ENCODE measurements at places on chromosomes 1 and 21. TPM values are rescaled to one million over a fixed set of nuclear protein-coding genes. Genes with fewer than 3 reads are reported as not detected.

FAM151A gene
- total RNA-seq = 0.63 TPM

DNA sequence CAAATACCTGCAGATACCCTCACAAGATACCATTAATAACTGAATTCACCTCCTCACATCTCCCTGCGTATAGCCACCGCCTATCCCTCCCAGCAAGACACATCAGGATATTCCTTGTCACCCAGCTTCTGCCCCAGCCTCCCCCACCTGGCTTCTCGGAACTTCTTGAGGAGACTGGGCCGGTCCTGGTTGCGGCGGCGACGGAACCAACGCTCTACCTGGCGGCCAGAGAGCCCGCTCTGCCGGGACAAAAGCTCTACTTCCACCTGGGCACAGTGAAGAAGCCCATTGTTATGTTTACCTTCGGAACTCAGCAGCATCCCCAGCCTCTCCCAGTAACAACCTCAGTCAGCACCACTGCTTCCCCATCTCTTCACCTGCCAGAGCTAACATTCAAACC is 6.7 kb downstream of the CERS2 start:
- no peaks in the 10 kb centered on the region for H3K27me3 ChIP-seq
- DNase-seq = no peak
- H3K4me1 ChIP-seq = peaks cover 36% of the 10 kb centered on the region
- no peak overlapping the region for H3K27ac ChIP-seq
- H3K4me3 ChIP-seq = no peak overlapping the region

DNA sequence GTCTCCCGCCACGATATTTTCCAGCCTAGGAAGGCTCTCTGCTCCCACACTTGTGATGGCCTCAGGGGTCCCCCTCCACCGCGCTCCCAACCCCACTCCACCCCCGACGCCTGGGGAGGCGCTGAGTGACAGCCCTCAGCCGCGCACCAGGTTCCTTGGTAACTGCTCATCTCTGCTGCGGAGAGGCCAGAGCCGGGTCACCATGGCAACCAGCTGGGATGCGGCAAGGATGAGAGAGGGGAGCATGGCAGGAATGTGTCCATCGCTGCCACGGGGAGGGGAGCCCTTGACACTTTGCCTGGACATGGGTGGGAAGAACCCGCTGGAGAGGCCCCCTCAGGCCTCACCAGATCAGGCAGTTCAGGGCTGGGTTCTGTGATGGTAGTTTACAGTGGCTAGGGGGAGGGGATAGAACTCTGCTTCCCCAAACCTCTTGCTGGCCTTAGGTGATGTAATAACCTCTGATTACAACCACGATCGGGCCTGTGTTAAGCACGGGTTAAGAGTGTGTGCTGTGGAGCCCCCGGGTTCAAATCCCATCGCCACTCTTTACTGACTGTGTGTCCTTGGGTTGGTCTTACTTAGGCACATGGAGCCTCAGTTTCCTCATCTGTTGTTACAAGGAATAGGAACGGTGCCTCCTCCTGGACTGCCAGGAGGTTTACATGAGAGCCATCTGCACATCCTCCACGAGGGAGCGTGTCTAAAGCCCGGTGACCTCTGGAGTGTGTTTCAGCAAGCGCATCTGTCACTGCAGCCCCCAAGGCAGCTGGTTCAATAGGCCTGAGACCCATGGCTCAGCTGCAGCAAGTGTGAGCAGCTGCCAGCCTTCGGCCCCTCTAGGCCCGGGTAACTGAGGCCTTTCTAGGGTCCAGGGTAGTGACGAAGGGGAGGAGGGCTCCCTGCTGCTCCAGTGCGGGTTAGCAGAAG is 6.3 kb downstream of the KIF17 start:
- no peak overlapping the region for H3K27ac ChIP-seq
- DNase-seq = no peak
- H3K27me3 ChIP-seq = no peaks in the 10 kb centered on the region
- H3K4me3 ChIP-seq = no peak overlapping the region
- H3K36me3 ChIP-seq = no peaks in the 10 kb centered on the region

DNA sequence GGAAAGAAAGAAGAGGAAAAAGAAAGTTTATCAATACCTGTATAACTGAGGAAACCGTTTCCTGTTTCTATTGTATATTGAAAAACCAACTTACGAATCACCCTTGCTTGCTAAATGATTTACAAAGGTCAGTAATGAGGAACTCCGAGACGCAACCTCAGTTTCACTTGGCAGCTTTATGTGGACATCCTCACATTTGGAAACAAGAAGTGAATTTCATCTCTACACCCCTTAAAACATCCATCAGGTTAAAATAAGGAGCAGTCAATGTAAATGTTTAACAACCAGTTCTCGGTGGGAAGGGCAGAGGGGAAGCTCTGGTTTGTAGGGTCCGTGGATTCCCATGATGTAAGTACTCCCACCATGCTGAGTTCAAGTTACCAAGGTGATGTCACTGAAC is 481.7 kb upstream of the RUNX1 start:
- H3K36me3 ChIP-seq = no peaks in the 10 kb centered on the region
- no peak for DNase-seq
- no peak overlapping the region for H3K4me3 ChIP-seq
- no peaks in the 10 kb centered on the region for H3K4me1 ChIP-seq
- H3K27ac ChIP-seq = no peak overlapping the region

TMIGD3 gene
- 0.63 TPM for total RNA-seq

GRCh38 chr1:64186138-64186897 is 17.1 kb upstream of the UBE2U start:
- H3K4me1 ChIP-seq = no peaks in the 10 kb centered on the region
- H3K27me3 ChIP-seq = no peaks in the 10 kb centered on the region
- H3K4me3 ChIP-seq = no peak overlapping the region
- no peak for DNase-seq

- H3K27ac ChIP-seq = no peak overlapping the region
- H3K27me3 ChIP-seq = no peaks in the 10 kb centered on the region
- no peaks in the 10 kb centered on the region for H3K36me3 ChIP-seq
- H3K4me1 ChIP-seq = no peaks in the 10 kb centered on the region
- no peak overlapping the region for H3K4me3 ChIP-seq
- DNase-seq = no peak
Measured at GRCh38 chr1:164510435-164510834, 48.5 kb upstream of the PBX1 start.

DNA sequence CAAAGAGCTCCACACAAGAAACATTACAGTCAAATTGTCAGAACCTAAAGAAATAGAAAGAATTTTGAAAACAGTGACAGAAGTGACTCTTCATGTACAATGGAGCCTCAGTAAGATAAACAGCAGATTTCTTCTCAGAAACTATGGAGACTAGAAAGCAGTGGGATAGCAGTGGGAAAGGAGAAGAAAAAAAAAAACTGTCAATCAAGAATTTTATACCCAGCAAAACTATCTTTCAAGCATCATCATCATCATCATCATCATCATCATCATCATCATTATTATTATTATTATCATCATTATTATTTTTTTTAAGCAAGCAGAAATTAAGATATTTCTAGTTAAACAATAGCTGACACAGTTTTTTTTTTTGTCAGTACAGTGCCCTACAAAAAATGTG is 24.2 kb downstream of the CEP170 start:
- H3K27ac ChIP-seq = no peak overlapping the region
- no peaks in the 10 kb centered on the region for H3K4me1 ChIP-seq
- no peaks in the 10 kb centered on the region for H3K36me3 ChIP-seq
- H3K27me3 ChIP-seq = no peaks in the 10 kb centered on the region

GRCh38 chr1:57536749-57537423 is 113.0 kb upstream of the DAB1 start:
- H3K27me3 ChIP-seq = no peaks in the 10 kb centered on the region
- no peak for DNase-seq
- no peak overlapping the region for H3K4me3 ChIP-seq
- no peaks in the 10 kb centered on the region for H3K4me1 ChIP-seq
- H3K36me3 ChIP-seq = no peaks in the 10 kb centered on the region

GRCh38 chr1:198929111-198929604 is 290.3 kb downstream of the PTPRC start:
- no peaks in the 10 kb centered on the region for H3K27me3 ChIP-seq
- no peak overlapping the region for H3K27ac ChIP-seq
- peaks cover 2% of the 10 kb centered on the region for H3K4me1 ChIP-seq
- no peak for DNase-seq

All from right atrium auricular region (tissue), 2 donors.